Tibial nerve (tissue), 4 donors: ENCODE measurements at places on chromosomes 3 and 15. TPM values are rescaled to one million over a fixed set of nuclear protein-coding genes. Genes with fewer than 3 reads are reported as not detected.

- H3K4me1 ChIP-seq, result no peaks in the 10 kb centered on the region
- DNase-seq, result peak; percentile 90
- H3K36me3 ChIP-seq, result no peaks in the 10 kb centered on the region
- no peak overlapping the region for H3K4me3 ChIP-seq
- H3K27me3 ChIP-seq, result no peaks in the 10 kb centered on the region
Observed at GRCh38 chr15:79184465-79184892, 93.9 kb upstream of the RASGRF1 start.

DNA sequence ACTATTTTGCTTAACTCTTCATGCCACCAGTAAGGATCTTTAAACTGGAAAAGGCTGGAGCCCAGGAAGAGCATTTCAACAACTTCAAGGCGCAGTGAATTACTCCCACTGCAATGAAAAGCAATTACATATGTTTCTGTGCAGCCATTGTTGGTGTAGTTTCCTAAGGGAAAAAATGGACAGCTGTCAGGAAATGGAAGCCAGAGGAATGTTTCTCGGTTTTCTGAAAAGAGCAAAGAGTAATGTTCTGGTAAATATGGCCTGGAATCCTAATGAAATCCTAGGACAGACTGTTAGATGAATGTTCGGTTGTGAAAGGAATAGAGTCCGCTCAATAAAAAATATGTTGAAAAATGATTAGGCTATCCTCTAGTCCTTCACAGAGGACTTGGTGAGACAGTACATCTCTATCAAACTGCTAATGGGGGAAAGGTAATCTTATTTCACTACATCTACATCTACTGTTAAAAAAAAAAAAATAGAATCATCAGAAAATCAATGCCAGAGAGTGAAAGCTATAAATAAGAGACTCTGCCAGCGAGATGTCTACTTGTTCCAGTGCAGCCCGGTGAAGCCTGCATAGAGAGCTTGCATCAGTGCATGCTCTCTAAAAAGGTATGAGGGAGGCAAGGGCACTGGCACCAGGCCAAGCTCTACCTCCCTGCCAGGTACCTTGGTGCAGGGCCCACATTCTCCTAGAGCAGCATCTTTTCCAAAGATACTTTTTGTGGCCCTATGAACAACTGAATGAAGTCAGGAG, 68.2 kb upstream of the TJP1 start:
- peak overlapping the region; percentile 10 for H3K4me3 ChIP-seq
- no peak for DNase-seq
- no peak overlapping the region for H3K27ac ChIP-seq
- no peaks in the 10 kb centered on the region for H3K4me1 ChIP-seq

DNA sequence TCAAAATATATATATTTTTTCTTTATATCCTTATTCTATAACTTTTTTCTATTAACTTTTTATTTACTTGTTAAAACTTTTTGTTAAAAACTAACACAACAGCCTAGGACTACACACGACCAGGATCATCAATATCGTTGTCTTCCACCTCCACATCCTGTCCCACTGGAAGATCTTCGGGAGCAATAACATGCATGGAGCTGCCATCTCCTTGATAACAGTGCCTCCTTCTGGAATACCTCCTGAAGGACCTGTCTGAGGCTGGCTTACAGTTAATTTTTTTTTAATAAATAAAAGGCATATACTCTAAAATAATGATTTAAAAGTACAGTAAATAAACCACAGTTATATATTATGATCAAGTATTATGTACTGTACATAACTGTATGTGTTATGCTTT, 58.9 kb downstream of the SFMBT1 start:
- DNase-seq, result no peak
- H3K27me3 ChIP-seq, result no peaks in the 10 kb centered on the region
- no peak overlapping the region for H3K27ac ChIP-seq

- DNase-seq, result no peak
- H3K4me3 ChIP-seq, result no peak overlapping the region
- no peaks in the 10 kb centered on the region for H3K36me3 ChIP-seq
- no peak overlapping the region for H3K27ac ChIP-seq
Observed at GRCh38 chr3:70736009-70736408, 423.6 kb upstream of the MDFIC2 start.

The CLK3 gene
- 130 TPM for total RNA-seq
